ENCODE measurements at places on chromosomes 4 and X. TPM values are rescaled to one million over a fixed set of nuclear protein-coding genes. Genes with fewer than 3 reads are reported as not detected.

WDFY3 gene
- 11.1 TPM for total RNA-seq

MAGEA2B gene
- total RNA-seq, result not detected

ARHGEF6 gene
- total RNA-seq, result 0.18 TPM

MAB21L2 gene
- total RNA-seq, result not detected

OCIAD2 gene
- 117 TPM for total RNA-seq

MGAT4D gene
- total RNA-seq, result not detected

MAP7D2 gene
- 7.1 TPM for total RNA-seq

CSN1S1 gene
- not detected for total RNA-seq

LRP2BP gene
- 0.09 TPM for total RNA-seq

UBA6 gene
- total RNA-seq, result 16.5 TPM

All from A549 treated with DMSO at 1 μM for 4 hours (cell line).